ENCODE measurements at places on chromosomes 3 and 15.
A peak's percentile ranks its signal among the peaks of the same experiment; 100 is the strongest.

- DNase-seq: peak; percentile 86
Observed at GRCh38 chr3:188700501-188700900, 471.3 kb upstream of the TPRG1 start.

GRCh38 chr15:57881361-57881760, 174.8 kb downstream of the POLR2M start:
- DNase-seq: no peak

DNA sequence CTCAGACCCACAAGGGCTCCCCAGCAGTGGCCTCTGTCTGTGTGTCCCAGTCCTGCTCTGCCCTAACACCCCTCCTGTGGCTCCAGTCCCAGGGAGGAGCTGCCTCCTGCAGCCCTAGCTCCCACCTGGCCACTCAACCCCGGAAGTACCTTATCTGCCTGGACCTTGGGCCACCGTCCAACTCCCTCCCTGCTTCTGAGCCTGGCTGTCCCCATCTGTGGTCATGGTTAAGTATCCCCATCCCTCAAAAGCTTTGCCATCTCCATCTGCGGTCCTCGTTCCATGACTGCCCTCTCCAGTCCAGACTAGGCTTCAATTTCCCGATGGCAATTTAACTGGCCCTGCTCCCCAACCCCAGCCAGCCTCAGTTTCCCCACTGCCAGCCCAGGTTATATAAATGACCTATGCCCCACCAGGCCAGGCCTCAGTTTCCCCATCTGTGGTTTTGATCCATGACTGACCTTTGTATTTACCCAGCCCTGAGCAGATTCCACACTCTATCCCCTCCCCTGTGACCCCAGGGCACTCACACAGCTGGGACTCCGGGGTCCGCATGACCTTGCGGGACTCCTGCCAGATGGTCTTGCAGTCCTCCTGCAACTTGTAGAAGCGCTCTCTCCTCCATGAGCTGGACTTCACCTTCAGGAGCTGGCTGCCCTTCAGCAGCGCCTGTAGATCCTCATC, 9.6 kb downstream of the PLCD1 start:
- no peak for DNase-seq

GRCh38 chr15:73867426-73867825, 5.9 kb upstream of the TBC1D21 start:
- DNase-seq: no peak

DNA sequence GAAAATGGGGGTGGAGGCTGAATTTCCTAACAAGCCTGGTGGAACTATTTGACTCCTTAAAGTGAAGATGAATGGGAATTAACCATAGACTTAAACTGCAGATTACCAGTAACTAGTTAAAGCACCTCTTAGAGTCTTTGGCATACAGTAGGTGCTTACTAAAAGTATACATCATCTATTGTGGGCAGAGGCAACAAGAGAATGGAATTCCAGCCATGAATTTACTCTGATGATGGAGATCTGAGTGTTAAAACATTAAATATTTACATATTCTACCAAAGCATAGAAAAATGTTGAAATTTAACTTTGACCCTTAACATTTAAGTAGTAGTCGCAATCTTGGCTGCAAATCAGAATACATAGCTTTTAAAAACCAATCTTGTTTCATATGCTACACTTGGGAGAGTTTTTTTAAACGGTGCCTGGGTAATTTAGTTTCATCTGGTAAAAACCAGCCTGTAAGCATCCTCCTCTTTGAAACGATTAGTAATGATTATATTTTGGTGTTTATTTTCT, 5.2 kb downstream of the UBA5 start:
- no peak for DNase-seq

GRCh38 chr3:112017091-112017490, 17.4 kb upstream of the TMPRSS7 start:
- DNase-seq: no peak

- DNase-seq: peak; percentile 87
Observed at GRCh38 chr3:71300951-71301393, 282.6 kb downstream of the FOXP1 start.

DNA sequence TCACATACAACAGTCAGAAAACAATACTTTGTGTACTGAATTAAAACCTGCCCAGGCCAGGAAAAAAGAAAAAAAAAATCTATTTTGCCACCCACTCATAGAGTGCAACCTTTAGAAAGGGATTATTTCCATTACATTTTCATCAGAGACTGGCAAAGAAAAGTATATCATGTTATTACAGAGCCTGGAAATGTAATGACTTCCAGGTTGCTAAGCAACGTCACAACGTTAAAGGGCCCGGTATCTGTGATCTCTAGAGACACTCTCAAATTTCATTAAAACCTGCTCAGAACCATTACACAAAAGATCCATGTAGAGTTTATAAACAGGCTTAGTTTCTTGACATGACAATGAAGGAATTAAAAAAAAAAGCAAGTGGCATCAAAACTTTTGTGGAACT, 170.5 kb downstream of the CTNNB1 start:
- no peak for DNase-seq

GRCh38 chr3:171838218-171838720, 4.9 kb upstream of the TMEM212 start:
- DNase-seq: no peak

GRCh38 chr3:156749244-156749643, 74.9 kb downstream of the TIPARP start:
- no peak for DNase-seq

DNA sequence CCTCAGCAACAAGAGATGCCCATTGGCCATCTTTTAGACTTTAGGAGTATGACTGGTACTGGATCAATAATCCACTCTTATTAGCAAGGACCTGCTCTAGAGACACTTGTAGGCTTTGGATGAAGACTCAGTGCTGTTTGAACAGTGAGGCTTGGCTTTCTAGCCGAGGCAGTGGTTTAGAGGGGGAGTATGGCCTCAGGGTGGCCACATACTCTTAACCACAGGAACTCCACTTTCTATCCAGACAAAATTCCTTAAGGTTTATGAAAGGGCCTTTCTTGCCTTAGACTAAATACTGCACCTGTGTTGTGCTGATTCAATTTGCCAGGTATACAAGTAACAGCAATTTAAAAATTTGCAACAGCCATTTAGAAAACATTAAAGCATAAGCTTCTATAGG, 1046.3 kb downstream of the DIPK2A start:
- no peak for DNase-seq

DNA sequence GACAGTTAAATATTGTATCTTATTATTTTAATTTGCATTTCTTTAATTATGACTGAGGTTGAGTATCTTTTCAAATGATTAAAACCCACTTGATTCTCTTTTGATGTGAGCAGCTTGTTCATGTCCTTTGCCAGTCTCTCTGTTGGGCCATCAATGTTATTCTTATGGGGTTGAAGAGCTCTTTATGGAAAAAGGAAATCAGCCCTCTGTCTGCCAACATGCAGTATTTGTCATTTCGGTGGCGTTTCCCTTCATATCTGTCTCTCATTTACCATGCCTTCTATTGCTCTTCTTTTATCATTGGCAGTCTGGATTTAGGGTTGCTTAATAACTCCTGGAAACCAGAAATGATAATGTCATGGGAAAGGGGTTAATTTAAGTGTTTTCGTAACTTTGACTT, 340.7 kb upstream of the DNAJC19 start:
- no peak for DNase-seq

DNA sequence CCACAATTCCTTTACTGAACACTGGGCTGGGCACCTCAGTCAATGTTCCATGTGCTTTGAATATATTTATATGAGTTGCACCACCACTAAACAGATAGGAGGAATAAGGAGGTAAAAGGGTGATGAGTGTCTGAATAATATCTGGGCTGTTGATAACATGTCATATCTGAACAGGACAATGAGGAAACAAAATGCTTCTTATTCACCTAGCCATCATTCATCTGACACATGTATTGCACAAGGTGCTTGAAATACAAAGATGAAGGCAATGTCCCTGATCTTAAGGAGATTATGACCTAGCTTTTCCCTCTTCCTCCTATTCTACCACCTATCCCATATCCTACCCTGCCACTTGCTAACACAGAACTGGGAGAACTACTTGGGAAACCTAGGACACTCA, 8.0 kb upstream of the CERS3 start:
- no peak for DNase-seq

DNA sequence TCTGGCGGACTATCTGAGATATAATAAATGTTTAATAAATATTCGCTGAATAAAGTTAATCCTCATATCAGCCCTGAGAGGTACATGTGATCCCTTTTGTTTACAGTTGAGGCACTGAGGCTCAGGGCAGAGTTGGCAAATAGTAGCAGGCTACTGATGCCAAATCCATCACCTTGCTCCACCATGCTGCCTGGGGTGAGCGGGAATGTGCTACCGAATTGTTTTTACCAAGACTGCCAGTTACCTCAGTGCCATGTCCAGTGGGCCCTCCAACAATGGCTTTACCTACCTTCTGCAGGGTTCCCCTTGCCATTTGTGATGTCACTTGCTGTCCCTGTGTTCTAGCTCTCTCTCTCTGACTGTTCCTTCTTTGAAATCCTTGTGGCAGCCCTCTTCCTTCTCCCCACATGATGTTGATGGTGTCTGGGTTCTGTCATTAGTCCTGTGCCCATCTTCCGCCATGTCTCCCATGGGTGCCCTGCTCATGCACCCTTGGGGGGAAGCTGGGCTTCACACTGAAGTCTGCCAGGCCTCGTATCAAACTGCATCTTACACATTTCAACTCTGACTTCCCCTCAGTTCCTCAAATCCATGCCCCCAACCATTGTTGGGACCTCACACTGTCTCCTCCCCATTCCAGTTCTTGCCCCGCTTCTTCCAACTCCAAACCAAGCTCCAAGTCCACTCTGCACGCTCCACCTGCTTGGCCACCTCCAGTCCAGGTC, 35.4 kb downstream of the SLCO2A1 start:
- no peak for DNase-seq

GRCh38 chr15:91409387-91409786, 309.3 kb downstream of the SV2B start:
- no peak for DNase-seq

DNA sequence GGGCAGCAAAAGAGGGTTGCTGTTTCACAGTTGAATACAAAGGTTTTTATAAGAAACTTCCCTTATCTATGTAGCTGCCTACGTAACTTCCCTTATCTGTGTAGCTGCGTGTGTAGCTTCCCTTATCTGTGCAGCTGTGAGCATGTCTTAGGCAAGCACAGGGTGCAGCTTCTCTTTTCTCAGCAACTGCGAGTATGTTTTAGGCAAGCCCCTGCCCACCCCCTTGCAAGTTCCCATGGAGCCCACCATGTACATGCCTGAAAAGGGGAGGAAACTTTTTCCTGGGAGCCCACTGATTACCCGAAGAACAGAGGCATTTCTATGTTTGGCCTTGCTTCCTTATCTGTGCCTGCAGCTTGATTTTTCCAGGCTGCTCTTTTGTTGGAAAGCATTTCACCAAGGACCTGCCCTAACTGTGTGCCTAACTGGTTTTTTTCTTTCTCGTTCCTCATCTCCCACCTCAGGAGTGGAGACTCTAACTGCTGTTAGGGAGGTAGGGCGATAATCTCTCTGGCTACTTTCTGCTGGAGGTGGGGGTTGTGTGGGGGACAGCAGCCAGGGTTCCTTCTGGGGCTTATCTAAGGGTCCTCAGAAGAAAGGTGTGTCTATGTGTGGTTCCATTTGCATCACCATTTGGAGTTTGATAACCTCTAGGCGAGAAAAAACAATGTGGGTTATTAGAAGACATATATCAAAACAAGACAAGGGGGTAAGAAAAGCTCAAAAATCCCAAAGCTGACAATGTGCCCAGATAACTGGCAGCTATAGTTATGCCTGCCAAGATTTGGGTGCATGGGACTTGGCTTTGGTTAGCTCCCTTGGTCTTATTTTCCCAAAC, 26.0 kb downstream of the SORD start:
- DNase-seq: no peak

DNA sequence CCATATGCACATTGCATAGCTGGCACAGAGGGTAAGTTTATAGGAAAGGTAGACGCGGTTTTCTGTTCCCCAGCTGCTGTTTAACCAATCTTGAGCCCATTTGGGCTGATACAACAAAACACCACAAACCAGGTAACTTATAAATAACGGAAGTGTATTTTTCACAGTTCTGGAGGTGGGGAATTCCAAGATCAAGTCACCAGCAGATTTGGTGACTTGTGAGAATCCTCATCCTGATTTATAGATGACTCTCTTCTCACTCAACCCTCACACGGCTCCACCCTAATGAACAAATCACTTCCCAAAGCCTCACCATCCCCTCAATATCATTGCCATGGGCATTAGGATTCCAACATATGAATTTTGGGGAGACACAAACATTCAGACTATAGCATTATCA, 694.4 kb upstream of the NR2F2 start:
- no peak for DNase-seq

- no peak for DNase-seq
Observed at GRCh38 chr3:124438813-124439212, 291.4 kb upstream of the UMPS start.

GRCh38 chr3:54877730-54878129, 50.1 kb downstream of the LRTM1 start:
- no peak for DNase-seq

- no peak for DNase-seq
Observed at GRCh38 chr15:58434334-58434875, 2.6 kb downstream of the LIPC start.

GRCh38 chr15:71353171-71353570, 237.9 kb downstream of the THSD4 start:
- no peak for DNase-seq

- no peak for DNase-seq
Observed at GRCh38 chr15:90871716-90872485, 3.5 kb downstream of the FURIN start.

GRCh38 chr3:106332884-106333283, 464.1 kb upstream of the CBLB start:
- DNase-seq: peak; percentile 95

- no peak for DNase-seq
Observed at GRCh38 chr3:171640520-171641412, 169.5 kb downstream of the PLD1 start.

DNA sequence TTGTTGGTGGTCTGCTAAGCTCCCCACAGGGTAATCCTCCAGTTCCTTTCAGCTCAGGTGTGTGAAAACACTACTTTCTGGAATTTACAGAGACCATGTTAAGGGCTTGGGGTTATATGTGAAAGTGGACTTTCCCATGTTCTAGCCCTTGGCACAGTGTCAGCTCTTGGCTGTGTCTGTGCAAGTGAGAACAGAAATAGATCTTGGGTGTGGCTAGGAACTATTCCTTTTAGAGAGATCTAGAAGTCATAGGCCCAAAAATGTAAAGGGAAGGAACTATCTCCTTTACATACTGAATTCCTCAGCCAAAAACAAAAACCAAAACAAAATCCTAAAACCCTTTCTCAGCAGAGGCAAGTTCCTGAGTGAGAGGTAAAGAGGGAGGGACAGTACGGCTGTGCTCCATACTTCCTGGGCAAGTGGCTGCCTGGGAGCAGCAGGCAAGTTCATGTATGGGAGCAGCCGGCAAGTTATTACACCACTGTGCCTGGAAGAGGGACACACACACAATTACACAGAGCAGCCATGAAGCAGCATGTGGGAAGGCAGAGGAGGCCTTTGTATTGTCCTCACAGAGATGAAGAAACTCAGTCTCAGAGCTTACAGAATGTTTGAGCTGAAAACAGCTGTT, 19.9 kb upstream of the C3orf62 start:
- no peak for DNase-seq

GRCh38 chr3:190579514-190580137, 65.7 kb downstream of the IL1RAP start:
- no peak for DNase-seq
